Glomerular endothelial cell (primary cell): ENCODE measurements at places on chromosomes 2 and 18. TPM values are rescaled to one million over a fixed set of nuclear protein-coding genes. Genes with fewer than 3 reads are reported as not detected.

DNA sequence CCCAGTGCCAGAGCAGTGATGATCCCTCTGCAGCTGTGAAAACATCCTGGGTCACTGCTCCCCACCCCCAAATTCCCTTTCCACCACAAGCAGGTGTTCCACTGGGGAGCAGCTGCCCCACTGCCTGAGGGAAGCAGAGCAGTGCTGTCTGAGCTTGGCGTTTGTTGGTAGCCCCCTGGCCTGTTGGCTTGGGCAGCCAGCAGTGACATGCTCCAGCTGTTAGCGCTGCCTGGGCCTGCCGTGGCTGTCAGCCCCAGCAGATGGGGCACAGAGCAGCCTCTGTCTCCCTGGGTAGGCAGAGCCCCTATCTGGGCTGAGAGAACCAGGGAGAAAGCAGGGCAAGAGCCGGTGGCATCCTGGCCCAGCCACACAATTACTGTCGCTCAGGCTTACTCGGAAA is 247.7 kb downstream of the GLI2 start:
- no peak for DNase-seq

Gene KIF1A
- total RNA-seq: 0.97 and 1.2 TPM in 2 replicates

- no peak for DNase-seq
These were observed 602.3 kb downstream of the TMEM182 start for GRCh38 chr2:103364177-103364576.

DNA sequence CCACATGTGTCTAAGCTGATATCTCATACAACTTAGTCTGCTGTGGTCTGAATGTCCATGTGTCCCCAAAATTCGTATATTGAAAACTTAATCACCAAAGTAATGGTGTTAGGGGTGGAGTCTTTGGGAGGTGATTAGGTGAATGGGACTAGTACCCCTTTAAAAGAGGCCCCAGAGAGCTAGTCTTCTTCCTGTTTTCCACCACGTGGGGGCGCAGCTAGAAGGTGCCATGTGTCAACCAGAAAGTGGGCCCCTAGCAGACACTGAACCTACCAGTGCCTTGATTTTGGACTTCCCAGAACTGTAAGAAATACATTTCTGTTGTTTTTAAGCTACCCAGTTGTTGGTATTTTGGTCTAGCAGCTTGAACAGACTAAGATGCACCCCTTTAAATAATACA is 86.6 kb downstream of the ASB1 start:
- peak; percentile 14 for DNase-seq

- DNase-seq: no peak
These were observed 103.0 kb downstream of the PTH2R start for GRCh38 chr2:208509586-208509985.

DNA sequence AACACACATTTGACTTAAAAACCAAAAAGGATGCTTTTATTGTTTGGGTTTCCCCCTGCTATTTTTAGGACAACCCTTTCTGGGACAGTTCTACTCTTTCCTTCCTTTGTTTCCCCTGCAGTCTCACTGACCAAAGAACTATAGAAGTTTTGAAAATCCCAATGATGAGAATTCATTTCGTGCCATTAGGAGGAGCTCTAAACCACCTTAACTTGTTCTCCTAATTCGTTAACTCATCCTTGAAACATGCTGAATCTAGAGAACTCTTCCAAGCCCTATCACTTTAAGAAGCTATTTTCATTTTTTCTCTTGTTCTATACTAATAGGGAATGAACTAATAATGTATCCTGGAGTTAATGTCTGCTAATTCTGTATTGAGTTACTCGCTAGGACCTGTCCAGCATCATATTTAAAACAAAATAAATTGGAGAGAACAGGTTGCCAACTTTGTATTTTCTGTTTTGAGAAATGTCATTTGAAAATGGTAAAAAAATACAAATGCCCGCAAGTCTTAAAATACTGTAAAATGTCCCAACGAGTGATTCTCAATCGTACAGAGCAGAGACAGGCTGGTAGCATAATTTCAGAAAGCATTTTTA is 62.9 kb downstream of the AFTPH start:
- peak; percentile 18 for DNase-seq

DNA sequence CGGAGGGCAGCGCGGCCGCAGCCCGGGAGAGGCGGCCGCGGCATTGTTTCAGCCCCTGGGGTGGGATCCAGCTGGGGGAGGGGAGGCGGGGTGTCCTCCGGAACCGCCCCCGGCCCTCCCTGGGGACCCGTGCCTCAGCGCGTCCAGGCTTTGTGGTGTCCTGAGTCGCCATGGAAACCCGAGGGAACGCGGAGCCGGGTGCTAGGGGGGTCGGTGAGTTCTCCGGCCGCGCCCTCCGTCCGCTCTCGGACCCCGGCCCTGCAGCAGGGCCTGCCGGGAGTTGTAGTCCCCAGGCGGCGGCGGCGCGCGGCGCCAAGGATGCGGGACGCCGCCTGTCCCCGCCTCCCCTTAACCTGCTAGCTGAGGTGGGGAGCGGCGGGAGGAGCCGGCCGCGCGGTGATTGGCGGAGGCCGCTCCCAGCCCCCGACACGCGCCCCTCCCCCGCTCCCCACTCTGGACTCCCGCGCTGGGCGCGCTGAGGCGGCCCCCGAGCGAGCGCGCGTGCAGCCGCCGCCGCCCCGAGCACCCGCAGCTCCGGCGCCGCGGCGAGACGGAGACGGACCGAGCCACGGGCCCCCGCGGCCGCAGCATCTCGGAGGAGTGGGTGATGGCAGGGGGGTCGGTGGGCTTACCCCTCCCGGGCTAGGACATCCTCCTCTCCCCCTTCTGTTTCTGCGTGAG is at the start of gene DPYSL5:
TSS of gene DPYSL5 (plus strand) at position 478 of the 681 bp plus-strand sequence. CDS start 50,368 bp downstream, outside the sequence.
- DNase-seq: no peak

GRCh38 chr18:76982038-76982437 is 150.5 kb downstream of the MBP start:
- no peak for DNase-seq

DNA sequence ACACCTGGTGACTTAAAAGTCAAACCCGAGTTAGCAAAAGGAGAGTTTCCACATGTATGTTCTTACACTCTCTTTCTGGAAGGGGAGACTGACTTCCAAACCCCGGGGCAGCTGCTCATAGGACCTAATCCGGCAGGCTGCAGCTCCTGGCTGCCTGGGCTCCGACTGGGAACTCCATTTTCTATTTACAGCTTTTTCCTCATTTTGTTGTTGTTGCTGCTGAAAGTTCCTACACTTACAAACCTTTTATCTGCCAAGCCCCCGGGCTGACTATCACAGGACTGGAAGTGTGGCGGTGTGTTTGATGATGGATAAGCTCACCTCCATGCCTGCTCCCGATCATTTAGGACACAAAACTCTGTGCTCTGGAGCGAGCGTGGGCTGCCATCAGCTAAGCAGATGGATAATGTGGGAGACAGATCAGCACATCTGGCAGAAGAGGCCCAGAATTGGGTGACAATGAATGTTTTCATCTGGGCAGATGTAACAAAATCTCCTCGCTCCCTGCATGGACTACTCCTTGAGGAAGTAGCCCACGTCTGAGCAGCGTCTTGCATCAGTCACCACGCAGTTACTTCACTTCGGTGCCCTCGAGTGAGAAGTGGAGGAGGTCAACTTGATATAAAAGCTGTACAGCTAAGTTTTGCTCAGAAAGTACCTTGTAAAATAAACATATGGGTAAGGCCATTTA is 114.4 kb upstream of the COPS8 start:
- DNase-seq: no peak

Gene SERPINB12
- not detected in 2 replicates for total RNA-seq

Gene TDRD15
- not detected in 2 replicates for total RNA-seq

DNA sequence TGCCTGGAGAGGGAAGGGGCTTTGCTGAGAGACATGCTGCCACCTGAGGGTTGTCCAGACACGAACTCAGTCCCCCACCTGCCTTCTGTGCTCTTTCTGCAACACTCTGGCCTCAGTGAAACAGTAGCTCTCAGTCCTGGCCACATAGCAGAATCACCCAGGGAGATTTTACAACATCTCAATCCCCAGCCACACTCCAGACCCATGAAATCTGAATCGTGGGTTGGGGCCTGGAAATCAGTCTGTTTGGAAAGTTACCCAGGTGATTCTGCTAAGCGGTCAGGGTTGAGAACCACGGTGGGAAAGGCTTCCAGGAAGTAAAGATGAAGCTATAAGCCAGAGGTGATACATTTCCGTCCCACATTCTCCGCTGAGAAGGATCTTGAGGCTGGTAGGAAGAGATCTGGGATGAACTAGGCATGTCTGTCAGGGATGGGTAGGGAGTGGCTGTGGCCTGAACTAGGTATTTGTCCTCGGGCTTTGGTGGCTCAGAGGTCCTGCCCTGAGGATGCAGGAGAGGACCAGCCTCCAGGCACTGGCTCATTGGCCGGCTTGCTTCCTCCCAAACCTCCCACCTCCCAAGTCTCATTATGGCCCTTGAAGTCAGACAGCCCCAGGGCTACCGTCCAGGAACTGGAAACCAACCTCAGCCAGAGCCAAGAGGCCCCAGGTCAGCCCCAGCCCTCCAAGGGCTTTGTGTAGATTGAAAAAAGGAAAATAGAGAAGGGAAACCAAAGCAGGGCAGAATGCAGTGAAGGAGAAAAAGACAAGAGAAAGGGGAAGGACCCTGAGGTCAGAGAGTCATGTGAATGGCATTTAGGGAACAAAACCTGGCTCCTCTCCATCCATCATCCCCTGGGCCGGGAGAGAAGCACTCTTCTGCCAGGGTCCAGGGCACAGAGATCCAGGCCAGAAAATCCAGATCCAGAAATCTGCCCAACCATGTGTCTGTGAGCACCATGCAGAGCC is 119.6 kb downstream of the ZFP36L2 start:
- DNase-seq: no peak

GRCh38 chr2:231007286-231008098 is 11.6 kb downstream of the SPATA3 start:
- DNase-seq: no peak

DNA sequence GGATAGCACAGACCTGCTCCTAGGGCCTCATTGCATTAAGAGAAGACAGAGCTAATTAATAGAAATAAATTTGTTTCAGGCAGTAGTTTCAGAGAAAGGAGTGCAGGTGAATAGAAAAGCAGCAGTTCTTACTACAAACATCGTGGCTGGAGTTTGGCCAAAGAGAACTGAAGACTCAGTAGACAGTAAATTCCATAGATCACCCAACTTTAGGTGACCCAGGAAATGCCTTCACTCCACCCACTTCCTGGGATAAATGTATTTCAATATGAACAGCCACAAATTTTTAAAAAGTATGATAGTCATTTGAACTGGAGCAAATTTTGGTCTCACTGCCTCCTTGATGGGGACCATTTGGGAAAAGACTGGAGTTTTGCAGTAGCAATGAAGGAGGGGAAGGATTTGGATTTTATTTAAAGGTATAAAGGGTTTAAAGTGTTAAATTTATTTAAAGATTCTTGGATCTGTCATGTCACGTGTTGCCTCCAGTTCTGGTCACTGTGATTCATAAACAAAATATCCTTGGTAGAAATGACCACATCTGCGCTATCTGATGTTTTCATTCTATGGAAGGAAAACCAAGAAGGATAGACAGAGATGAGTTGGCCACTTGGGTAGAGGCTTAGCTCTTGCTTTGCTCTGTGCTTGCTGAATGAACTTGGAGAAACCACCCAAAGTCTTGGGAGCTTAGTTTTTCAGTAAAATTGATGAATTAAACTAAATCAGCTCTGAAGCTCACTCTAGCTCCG is 390.2 kb downstream of the THSD7B start:
- no peak for DNase-seq

GRCh38 chr2:160277151-160277550 is 77.1 kb upstream of the ITGB6 start:
- DNase-seq: no peak
